ENCODE measurements at places on chromosomes 3 and 15. TPM values are rescaled to one million over a fixed set of nuclear protein-coding genes. Genes with fewer than 3 reads are reported as not detected.

GPR176 gene
- total RNA-seq: 21.2 TPM

ARPC4 gene
- total RNA-seq: 146 TPM

KBTBD13 gene
- not detected for total RNA-seq

LRRN1 gene
- 109 TPM for total RNA-seq

DNA sequence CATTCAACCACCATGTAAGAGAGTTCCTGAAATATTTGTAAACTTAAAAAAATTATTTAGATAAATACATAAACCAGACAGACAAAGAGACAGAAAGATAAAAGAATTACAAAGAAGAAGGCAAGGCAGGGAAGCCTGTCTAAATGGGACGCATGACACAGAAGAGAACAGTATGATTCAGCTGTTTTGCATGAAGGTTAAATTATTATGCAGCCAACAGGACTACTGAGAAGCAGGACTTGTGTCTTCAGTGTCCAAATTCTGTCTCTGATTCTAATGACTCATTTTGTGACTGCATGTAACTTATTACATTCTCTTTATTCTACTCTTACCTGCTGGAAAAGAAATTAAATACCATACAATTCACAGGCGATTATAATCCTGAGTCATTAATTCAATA lies 340.4 kb upstream of the KCNMB2 start:
- H3K27me3 ChIP-seq: no peaks in the 10 kb centered on the region
- no peak for DNase-seq
- H3K4me3 ChIP-seq: no peak overlapping the region
- H3K27ac ChIP-seq: no peak overlapping the region
